ENCODE measurements at places on chromosomes 11 and 22.

- DNase-seq, result no peak
These were observed 56.5 kb upstream of the FIBIN start for GRCh38 chr11:26937386-26937785.

DNA sequence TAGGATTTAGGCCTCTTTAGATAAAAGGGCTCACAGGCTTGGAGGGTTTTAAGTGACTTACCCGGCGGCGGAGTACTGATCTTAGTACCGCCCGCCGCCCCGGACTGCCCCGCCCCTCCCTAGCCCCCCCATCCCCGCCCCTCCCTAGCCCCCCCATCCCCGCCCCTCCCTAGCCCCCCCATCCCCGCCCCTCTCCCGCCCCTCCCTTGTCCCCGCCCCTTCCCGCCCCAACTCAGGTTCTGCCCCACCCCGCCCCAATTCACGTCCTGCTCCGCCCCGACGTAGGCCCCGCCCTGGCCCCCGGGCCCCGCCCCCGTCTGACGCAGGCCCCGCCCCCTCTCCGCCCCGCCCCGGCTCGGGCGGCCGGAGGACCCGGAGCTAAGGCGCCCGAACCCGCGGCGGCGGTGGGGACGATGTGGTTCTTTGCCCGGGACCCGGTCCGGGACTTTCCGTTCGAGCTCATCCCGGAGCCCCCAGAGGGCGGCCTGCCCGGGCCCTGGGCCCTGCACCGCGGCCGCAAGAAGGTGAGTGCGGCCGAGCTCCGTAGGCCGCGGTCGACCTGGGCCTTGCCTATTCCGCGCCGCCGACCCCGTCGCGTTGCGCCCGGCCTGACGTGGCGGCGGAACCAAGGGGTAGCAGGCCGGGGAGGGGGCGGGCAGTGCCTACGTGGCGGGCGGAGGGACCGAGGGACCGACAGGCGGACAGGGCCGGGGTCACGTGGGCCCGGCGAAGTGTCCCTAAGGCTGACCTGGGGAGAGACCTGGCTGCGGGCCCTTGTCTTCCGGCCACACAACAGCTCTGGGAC, at the start of gene SCYL1:
TSS of gene SCYL1 (plus strand) at position 343 of the 805 bp plus-strand sequence. CDS start at position 414, 71 bp downstream.
- peak; percentile 80 for DNase-seq

DNA sequence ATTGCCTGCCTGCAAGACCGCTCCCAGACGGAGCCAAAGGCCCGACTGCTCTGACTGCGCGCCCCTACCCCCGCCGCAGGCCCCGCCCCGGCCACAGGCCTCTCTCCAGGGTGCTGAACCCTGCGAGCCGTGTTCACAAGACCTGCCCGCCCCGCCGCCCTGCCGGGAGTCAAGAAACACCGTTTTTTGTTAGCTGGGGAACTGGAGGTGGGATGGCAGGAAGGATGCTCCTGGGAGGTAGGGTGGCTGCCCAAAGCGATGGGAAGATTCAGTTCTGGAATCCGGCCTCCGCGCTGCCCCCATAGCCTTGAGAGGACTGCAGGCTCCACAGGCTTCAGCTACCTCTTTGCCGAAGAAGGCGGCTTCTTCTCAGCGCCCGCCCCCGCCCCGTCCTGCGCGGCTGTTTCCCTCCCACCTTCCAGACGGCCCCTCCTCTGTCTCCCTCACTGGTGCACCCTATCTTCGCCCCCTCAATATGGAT, 2.7 kb upstream of the PDE2A start:
- peak; percentile 68 for DNase-seq

- DNase-seq, result no peak
These were observed 37.4 kb upstream of the ST14 start for GRCh38 chr11:130122141-130122575.

- no peak for DNase-seq
These were observed 407.0 kb downstream of the BRD1 start for GRCh38 chr22:49420651-49421050.

GRCh38 chr11:64390558-64390957, 31.6 kb downstream of the RPS6KA4 start:
- DNase-seq, result no peak

DNA sequence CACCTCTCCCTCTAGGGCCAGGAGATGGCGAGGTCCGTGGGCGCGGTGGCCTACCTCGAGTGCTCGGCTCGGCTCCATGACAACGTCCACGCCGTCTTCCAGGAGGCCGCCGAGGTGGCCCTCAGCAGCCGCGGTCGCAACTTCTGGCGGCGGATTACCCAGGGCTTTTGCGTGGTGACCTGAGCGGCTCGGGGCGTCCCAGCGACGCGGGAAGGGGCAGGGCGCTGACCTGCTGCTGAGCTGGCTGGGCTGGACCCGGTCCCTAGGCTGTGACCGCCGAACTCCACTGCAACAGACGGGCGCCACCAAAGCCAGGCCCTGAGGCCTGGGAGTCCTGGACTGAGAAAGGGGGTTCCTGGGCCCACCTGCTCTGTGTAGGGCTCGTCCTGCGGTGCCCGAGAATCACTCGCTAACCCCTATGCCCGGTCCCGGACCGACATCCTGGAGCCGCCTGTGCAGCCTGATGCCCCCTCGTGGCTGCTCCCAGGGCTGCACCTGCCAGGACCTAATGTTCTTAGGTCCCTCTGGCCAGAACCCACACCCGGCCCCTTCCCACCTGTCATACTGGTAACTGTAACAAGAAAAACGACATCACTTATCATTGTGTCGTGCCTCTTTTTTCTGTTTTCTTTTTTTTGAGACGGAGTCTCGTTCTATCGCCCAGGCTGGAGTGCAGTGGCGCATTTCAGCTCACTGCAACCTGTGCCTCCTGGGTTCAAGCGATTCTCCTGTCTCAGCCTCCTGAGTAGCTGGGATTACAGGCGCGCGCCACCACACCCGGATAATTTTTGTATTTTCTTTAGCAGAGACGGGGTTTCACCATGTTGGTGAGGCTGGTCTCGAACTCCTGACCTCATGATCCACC, 15.0 kb downstream of the RHOD start:
- DNase-seq, result peak; percentile 95

GRCh38 chr11:7621554-7621953, 51.7 kb downstream of the CYB5R2 start:
- DNase-seq, result no peak

DNA sequence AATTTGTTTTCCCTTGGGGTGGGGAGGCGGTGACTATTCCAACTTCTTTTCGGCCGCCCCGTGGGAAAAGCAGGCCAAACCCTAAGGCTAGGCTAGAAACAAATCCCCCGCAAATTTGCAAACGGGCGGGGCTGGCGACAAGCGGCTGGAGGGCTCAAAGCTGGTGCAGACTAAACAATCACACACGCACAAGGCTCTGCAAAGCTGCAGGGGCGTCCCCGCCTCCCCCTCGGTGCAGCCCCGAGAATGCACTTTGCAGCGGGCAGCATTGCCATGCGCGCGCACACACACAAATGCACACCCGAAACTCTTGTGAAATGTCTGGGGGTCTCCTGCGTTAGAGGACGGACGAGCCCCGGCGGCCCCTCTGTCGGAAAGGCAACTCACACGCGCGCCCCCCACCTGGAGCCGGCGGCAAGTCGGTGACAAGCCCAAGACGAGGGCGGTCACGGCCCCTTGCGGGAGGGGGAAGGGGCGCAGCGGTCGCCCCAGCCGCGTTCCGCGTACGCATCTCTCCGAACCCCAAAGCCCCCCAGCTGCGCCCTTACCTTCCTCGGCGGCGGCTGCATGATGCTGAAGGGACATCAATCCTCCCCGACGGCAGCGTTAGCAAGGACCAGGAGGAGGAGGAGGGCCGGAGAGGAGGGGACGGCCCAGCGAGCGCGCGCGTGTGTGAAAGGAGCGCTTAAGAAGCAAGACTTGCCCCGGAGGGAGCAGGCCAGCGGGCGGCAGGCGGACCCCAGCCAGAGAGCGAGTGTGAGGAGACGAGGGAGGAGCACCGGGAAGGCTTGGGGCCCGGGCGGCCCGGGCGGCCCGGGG, 600 bp downstream of the FCHSD2 start:
- DNase-seq, result peak; percentile 58

DNA sequence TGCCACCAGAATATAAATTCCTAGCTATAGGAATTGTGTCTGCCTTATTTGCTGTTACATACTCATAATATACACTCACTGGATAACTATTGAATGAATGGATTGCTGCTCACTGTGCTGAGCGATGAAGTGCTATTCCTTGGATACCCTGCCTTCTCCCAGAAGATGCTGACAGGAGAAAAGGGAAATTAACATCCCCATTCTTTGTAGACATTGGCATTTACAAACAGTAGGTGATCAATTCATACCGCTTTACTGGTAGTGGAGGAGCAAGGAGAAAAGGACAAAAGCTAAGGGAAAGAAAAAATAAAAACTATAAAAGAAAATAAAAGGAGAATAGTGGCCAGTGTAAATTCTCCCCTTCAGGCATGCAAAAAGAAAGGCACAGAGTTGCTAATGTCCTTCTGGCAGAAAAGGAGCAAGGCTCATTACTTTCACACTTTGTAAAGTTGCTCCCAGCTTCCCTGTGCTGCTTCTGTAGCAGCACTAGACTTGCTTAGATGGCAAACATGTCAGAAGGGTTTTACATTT, 183.0 kb downstream of the LUZP2 start:
- DNase-seq, result no peak

DNA sequence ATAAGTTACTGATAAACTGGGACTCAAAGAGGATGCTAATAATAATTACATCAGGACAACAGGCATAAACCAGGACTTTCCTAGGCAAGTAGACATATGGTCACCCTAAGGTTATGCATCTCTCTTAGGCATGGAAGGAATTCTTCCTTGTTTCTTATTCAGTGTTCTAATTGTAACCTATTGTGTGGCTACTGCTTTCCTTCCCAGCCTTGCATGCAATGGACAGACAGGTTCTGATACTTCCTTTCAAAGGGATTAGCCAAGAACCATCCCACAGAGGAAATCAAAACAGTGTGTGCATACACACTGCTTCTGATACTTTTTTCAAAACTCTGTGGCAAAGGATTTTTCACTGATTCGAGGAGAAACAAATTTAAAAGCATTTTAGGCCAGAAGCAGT, 48.3 kb downstream of the RRAS2 start:
- no peak for DNase-seq

DNA sequence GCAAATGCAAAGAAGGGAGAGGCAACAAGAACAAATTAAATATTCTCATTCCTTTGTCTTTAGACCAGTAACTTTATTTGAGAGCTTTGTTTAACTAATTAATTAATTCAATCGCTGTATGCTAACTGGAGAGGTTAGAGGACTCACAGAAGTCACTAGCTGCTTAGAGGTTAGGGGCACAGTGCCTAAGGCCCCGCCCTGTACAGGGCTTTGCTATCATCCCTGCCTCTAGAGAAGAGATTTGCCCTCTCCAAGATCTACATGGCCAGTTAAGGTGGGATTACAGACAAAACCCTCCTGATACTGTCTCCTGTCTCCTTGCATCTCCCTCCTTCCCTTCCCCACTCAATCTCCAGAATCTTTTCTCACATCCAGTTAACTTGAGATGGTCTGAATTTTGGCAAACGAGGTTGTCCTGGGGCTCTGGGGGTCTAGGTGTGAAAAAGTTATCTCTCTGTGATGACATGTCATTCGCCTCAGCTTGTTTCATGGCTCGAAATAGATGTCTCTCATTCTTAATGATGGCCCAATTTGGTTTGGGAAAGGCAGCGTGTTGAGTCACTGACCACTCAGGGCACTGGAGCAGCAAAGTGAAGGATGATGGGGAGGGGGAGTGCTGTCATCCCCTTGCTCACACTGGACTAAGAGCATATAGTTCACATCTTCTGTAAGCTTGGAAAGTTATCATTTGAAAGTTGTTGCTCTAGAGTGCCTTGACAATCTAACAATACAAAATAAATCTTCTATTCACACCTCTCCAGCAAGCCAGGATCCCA, 190.9 kb downstream of the KIRREL3 start:
- no peak for DNase-seq

- no peak for DNase-seq
These were observed 14.3 kb downstream of the OR2AG2 start for GRCh38 chr11:6757373-6757967.
